ENCODE measurements at places on chromosomes 1 and 21.

GRCh38 chr1:64743954-64744491 is 852 bp upstream of the RAVER2 start:
- no peak for DNase-seq
- peaks cover 23% of the 10 kb centered on the region for H3K4me1 ChIP-seq
- H3K27me3 ChIP-seq = no peaks in the 10 kb centered on the region
- H3K27ac ChIP-seq = peak overlapping the region; percentile 88
- H3K36me3 ChIP-seq = no peaks in the 10 kb centered on the region
- H3K4me3 ChIP-seq = peak overlapping the region; percentile 93

DNA sequence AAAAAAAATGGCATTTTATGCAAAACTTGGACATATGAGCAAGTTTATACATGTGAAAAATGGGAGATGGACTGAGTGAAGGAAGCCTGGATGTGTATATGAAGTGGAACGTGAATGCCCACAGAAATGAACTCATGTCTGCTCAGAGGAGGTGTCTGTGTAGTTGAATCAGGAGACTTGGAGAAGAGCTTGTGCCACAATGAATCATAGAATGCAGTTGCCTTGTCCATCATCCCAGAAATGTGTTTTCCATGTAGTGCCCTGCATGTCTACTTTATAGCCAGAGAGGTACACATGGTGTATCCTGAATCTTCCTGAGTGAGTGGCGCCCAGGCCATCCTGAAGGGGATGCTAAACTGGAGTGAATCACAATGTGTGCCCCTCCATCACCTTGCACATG is 2.6 kb upstream of the ILDR2 start:
- H3K27ac ChIP-seq = no peak overlapping the region
- peaks cover 70% of the 10 kb centered on the region for H3K27me3 ChIP-seq
- DNase-seq = no peak
- H3K4me1 ChIP-seq = peaks cover 4% of the 10 kb centered on the region
- H3K4me3 ChIP-seq = no peak overlapping the region

DNA sequence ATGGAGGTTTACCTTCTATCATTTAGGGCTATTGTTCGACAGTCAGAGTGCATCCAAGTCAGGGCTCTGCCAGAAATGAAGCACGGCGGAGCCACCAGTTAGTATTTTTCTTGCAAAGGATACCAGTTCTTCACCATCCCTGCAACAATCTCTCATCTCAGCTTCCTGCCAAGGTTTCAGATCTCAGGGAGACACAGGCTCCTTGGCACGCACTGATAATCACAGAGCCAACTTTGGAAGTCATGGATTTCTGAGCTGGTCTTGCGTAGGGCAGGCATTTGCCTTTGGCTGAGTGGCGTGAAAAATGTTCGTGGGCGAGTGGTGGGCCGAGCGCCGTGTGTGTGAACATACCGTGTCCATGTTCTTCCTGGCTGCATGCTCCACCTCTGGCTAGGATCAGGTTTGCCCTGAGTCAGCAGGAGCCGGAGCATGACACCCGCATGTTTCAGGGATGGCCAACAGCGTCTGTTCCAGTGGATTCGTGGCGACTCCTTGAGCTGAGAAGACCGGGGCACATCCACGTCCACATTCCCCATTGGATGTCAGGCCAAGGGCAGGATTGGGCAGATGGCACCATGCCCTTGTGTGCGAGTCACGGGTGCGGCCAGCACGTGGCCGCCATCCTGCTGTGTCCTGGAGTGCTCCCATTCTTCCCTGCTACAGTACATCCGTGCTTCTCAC is 118.5 kb upstream of the C1orf174 start:
- H3K27me3 ChIP-seq = no peaks in the 10 kb centered on the region
- H3K4me3 ChIP-seq = no peak overlapping the region
- no peak overlapping the region for H3K27ac ChIP-seq
- H3K36me3 ChIP-seq = no peaks in the 10 kb centered on the region
- no peak for DNase-seq

DNA sequence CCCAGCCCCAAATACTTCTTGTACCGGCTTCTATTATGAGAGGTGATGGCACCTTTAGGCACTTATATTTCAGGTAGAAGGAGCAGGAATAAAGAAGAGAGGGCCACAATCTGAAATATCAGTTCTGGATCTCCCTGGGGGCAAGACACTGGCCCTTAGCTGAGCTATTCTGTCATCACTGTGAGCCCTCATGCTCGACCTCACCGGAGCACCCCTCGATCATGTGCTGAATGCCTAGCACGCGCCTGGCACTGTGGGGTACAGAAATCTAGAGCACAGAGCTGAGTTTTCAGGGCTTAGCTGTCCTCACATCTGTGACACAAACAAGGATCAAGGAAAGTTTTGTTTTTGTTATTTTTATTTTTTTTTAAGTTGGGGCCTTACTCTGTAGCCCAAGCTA is 7.6 kb upstream of the MX1 start:
- H3K27me3 ChIP-seq = no peaks in the 10 kb centered on the region
- DNase-seq = no peak
- no peaks in the 10 kb centered on the region for H3K36me3 ChIP-seq
- no peak overlapping the region for H3K27ac ChIP-seq

DNA sequence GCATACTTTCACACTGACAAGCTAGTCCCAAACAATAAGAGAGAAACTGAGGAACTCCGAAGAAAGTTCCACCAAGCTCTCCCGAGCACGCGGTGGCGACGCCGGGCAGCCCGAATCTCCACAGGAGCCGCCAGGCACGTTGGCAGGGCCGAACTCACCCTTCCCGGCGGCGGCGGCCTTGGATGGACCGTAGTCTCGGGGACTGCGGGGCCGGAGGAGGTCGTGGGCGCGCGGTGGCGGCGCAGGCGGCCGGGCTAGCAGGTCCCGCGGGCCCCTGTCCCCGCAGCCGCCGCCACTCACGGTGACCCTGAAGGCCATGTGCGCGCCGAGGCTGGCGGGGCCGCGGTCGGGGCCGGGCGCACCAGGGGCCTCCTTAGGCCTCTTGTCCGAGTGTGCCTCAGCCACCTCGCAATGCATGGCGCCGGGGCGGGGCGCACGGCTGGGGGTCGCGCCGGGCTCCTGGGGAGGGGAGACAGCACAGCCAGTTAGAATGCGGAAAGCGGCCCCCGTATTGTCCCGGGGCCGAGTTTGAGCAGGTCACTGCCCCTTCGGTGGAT is 1.2 kb downstream of the GLIS1 start:
- H3K27me3 ChIP-seq = peaks cover 60% of the 10 kb centered on the region

DNA sequence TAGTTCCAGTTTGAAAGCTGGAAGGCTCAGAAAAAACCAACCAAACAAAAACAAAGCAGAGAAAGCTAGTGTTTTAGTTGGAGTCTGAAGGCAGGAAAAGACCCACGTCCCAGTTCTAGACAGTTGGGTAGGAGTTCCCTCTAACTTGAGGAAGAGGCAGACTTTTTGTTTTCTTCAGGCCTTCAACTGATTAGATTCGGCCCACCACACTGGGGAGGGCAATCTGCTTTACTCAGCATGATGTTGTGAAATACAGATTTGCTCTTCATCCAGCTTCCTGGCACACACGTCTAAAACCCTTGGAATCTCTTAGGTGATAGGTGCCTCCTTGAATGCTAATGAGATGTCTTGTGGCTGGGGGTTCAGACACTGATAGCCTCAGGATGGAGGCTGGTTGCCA is 49.1 kb upstream of the CSF3R start:
- no peaks in the 10 kb centered on the region for H3K4me1 ChIP-seq
- no peaks in the 10 kb centered on the region for H3K27me3 ChIP-seq
- no peaks in the 10 kb centered on the region for H3K36me3 ChIP-seq

DNA sequence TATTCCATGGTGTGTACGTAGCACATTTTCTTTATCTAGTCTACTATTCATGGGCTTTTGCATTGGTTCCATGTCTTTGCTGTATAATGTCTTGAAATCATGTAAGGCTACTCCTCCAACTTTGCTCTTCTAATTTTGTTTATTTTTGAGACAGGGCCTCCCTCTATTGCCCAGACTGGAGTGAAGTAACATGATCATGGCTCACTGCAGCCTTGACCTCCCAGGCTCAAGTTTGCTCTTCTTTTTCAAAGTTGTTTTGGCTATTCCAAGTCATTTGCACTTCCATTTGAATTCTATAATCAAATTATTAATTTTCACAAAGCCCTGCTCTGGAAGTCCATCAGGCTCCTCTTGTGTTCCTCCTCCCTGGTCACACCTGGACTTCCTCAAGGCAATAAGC is 90.2 kb upstream of the SGIP1 start:
- H3K4me3 ChIP-seq = no peak overlapping the region
- H3K4me1 ChIP-seq = no peaks in the 10 kb centered on the region
- no peak overlapping the region for H3K27ac ChIP-seq
- H3K36me3 ChIP-seq = no peaks in the 10 kb centered on the region
- DNase-seq = no peak

DNA sequence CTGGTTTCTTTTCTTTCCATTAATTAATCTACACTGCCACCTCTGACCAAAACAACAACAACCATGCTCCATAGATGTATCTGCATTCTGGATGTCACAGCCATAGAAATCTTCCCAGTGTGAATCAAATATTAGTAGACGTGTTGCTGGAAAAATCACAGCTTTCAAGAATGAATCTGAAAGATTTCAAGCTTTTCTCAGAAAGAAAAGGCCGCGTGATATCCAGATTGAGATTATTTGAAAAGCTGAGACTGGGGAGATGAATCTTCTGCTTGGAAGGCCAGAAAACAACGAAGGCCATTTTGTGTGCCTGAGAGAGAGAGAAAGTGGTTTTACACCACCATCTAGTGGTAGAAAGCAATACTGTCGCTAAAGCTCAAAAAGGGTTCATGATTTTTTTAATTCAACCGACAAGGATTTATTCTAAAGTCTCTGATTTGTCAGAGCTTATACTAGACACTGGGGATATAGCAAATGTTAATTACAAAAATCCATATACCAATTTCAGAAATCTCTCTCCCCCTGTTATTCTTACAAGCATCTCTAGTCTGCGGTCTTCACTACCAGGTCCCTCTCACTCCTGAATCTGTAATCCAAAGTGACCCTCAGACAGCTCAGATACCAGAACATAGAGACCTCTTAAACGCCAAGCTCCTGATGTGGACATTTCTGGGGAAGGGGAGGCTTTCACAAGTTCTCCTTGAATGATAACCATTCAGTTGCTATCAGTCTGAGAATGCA is 87.5 kb upstream of the SGIP1 start:
- peak; percentile 76 for DNase-seq
- H3K4me1 ChIP-seq = peaks cover 3% of the 10 kb centered on the region
- H3K27ac ChIP-seq = no peak overlapping the region
- H3K4me3 ChIP-seq = no peak overlapping the region
- no peaks in the 10 kb centered on the region for H3K36me3 ChIP-seq

- no peak overlapping the region for H3K27ac ChIP-seq
- no peaks in the 10 kb centered on the region for H3K27me3 ChIP-seq
- peak; percentile 22 for DNase-seq
- no peak overlapping the region for H3K4me3 ChIP-seq
Observed at GRCh38 chr1:150221552-150221951, 14.4 kb downstream of the ANP32E start.
